ENCODE measurements at places on chromosomes 13 and 19.

DNA sequence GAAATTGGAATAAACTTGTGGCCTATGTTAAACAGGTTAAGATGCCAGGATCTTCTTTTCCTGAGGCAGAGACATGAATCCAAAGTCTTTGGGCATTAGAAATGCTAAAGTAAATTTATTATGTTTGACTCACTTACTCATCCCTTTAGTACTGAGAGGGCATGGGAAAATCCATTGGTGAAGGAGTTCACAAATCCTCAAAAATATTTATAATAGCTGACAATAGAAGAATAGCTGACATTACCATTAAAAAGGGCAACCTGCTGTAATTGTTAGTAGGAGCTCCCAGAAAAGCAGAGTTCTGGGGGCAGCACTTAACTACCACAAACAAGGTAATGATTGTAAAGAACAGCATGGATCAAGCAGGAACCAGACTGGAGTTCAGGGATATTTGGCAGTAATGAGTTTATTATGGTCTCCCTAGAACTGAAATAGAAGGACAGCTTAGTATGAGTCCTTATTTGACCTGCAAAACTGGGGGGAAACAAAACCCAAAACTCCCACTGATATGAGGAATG is 285.8 kb upstream of the KLHL1 start:
- DNase-seq = no peak

- DNase-seq = no peak
These were observed 55.8 kb downstream of the VAV1 start for GRCh38 chr19:6828306-6828697.

DNA sequence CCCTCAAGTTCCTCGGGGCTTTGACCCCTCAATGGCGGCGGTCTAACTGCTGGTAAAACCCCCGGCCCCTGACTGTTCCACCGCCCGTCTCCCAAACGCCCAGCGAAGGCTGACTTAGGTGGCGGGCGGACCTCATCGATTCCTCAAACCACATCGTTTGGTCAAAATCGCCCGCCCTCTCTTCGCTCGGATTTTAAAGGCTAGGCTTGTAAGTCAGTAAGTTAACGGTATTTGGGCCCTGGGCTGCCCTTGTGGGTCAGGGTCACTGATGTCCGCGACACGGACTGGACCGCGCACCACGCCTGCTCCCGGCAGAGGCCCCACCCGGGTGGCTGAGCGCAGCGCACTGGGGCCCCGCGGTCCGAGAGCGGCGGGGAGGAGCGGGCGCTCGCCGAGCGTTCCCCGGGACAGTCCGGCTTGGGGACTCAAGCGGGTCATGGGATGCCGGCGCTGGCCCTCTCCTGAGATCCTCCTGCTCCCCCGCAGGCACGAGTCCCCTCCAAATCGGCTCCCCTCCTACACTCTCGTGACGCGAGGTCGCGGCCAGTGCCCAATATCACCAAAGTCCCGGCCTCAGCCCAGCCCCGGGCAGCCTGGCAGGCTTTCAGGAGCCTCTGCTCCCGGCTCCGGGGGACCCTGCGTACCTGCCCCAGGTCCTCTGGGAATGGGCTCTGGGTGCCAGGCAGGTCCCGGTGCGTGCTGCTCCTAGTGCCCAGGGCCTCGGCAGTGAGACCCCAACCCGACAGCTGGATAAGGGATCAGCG is 1.0 kb downstream of the FLT1 start:
- DNase-seq = no peak

GRCh38 chr19:39352381-39353255 is 10.4 kb downstream of the SAMD4B start:
- no peak for DNase-seq

GRCh38 chr19:28578786-28579505 is 634.0 kb downstream of the UQCRFS1 start:
- no peak for DNase-seq

- no peak for DNase-seq
These were observed 58.7 kb upstream of the F7 start for GRCh38 chr13:113046883-113047244.

GRCh38 chr13:66528944-66529576 is 701.1 kb downstream of the PCDH9 start:
- DNase-seq = no peak

GRCh38 chr19:30551271-30551670 is 179.1 kb downstream of the ZNF536 start:
- DNase-seq = no peak

GRCh38 chr13:114043421-114044053 is 69.7 kb upstream of the C13orf46 start:
- DNase-seq = no peak

DNA sequence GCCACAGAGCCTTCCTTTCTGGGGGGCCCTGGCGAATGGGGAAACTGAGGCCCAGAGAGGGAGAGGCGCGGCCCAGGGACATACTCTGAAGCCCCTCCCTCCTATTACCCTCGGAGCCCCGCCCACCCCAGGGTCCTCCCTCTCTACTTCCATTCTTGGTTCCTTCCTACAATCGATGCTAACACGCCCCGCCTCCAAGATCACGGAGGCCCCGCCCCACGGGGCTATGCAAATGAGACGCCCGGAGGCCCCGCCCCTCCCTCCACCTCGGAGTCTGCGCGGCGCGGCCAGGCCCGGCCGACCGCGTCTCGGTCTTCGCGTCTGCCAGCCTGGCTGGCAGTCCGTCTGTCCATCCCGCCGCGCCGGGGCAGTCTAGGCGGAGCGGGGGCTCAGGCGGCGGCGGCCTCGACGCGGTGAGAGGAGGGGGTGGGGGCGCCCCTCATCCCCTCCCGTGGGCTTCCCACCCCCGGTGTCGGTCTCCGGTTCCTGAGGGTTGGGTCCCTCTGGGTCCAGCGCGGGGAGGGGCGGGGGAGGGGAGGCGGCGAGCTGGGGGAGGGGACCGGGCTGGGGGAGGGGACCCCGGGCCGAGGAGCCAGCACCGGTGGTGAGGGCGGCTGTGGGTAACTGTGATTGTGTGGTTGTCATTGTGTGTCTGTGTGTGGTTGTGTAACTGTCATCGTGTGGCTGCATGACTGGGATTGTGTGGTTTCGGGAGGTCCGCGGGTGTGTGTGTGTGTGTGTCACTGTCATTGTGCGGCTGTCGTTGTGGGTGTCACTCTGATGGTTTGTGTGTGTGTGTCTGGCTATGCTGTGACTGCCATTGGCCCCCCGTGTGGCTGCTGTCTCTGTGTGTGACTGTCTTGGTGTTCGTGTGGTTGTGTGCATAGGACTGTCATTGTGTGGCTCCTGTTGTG is at the start of gene PLPPR2:
TSS of gene PLPPR2 (plus strand) at position 273 of the 914 bp plus-strand sequence. CDS start 2,242 bp downstream, outside the sequence.
- peak; percentile 71 for DNase-seq

DNA sequence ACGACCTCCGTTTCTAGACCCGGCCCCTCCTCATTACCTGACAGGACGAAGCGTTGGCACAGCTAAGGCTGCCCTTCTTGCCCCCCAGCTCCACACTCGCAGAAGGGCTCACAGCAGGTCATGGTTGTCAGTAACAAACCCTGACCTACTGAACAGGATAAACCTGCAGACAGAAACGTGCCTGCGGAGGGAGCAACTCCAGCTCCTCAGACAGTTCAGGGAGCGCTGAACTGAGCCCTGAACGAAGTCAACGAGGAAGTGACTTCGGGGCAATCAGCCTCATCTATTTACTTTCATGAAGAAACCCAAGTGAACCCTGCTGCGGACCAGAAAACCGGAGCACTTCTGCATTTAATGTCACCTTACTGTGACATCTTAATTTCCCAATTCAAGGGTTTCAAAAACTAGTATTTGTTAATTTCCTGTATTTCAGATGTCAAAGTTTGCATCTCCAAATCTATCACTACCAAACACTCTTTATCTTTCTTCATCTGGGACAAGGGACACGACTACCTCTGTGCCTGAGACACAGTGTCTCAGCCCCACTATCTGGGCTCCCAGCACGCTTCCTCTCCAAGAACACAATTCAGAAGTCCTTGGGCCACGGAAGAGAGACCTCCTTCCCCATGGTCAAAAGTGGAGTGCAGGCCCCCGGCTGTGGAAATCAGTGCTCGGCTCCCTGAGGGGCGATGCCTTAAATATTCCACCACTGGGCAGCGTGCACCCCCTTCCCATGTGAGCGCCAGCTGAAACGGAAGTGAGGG is 40.2 kb downstream of the CARS2 start:
- peak; percentile 43 for DNase-seq

- no peak for DNase-seq
These were observed 439.5 kb downstream of the EFNB2 start for GRCh38 chr13:106095919-106096318.

- DNase-seq = no peak
These were observed 22.1 kb upstream of the SERP2 start for GRCh38 chr13:44351505-44351854.

GRCh38 chr13:95723438-95723837 is 46.5 kb downstream of the DNAJC3 start:
- no peak for DNase-seq

GRCh38 chr19:14405380-14405757 is 13.8 kb downstream of the DDX39A start:
- DNase-seq = no peak

DNA sequence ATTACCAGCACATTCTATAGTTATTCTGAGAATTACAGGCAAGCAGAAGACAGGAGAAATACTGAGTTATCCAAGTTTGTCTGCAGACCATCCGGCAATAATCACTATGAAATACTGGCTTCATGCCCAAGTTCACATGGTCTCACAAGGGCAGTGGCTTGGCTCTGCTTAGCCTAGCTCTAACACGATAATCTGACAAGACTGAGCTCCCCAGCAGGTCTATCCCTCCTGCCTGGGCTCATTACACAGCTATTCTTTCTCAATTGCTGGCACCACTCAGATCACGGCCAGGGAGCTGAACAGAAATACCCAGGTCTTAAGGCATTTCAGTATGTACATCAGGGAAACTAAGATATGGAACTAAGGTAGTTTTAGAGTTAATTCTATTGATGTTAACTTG is 361.6 kb upstream of the PCDH20 start:
- no peak for DNase-seq

DNA sequence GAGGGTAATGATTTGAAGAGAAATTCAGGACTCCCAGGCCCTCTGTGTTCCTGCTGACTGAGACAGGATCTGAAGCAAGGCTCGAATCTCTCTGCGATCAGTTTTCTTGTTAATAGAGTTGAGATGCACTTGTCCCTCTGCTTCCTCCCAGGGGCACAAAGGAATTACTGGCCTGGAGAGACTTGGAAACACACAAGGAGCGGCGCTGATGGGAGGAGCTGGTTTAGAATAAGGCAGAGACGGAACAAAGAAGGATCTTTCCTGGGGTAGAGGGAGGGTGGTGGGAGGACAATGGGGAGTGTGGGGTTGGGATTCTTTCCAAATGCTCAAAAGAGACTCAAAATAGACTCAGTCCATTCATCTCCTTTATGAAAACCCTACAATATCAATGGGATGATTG is 719.1 kb downstream of the UQCRFS1 start:
- no peak for DNase-seq

DNA sequence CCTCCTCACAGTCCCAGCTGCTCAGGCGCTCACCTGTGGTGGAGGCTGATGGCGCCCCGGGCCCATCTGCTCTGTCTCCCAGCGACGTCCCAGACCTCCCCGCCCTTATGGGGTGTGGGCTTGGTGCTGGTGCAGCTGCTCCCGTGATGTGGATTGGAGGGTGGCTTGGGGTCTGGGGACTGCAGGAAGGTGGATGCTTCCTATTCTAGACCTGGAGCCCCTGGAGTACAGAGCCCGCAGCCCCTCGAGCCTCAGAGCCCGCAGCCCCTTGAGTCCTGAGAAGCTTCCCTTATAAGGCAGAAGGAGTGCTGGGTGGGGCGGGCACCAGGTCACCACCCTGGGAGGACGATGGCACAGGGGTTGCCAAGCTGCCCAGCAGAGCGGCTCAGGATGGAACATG is 31.6 kb downstream of the DOT1L start:
- DNase-seq = no peak

DNA sequence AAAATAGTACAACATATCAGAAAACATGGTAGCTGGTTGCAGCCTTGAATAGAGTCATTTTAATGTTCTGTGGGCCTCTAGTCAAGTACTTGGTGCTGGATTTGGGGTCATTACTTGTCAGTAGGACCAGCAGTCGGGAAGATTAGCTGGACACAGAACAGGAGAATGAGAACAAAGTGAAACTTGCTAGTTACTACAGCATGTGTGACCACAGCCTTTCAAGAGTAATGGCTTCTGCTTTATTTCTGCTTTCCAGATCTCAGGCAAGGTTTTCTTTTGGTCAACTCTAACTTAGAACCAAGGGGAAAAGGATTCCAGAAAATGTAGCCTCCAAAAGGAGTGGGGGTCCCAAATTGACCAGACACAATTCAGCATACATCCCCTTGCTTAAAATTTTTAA is 17.1 kb upstream of the VWA8 start:
- DNase-seq = peak; percentile 31

DNA sequence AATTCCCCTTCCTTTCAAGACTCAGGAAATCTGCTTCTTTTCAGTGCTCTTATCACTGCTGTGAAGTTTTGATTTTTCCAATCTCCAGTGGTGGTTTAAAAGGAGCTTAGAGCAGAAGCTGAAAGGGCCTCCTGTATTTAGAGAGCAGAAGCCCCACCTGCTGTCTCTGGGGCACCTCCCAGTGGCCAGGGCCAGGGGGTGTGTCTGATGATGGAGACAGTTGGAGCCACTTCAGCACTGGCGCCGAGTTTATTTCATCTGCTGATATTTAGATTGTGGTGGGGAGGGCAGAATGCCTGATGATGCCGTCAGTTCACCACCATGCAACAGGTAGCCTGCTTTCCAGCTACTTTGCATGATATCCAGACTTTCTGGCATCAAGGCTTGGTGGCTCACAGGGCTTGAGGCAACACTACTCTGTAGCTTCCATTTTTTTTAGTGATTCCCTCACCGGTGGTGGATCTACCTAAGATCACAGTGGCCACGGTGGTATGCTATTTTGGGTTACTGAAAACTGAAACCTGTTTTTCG is 371.9 kb downstream of the KCNRG start:
- DNase-seq = no peak

DNA sequence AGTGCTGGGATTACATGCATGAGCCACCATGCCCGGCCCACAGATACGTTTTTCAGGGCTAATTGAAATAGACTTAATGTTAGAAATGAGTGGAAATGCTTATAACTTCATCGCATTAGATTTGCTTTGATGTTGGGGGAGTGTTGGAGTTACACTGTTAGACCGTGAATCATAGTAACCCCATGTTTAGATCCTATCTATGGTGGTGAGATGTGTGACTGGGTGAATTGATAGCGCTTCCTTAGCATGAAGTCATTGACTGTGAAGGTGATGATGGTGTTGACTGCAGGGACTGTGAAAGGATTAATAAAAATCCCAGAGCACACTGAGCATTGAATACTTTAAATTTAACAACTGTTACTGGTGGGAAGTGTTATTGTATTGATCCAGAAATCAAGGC is 1.7 kb downstream of the ZNF264 start:
- DNase-seq = no peak

DNA sequence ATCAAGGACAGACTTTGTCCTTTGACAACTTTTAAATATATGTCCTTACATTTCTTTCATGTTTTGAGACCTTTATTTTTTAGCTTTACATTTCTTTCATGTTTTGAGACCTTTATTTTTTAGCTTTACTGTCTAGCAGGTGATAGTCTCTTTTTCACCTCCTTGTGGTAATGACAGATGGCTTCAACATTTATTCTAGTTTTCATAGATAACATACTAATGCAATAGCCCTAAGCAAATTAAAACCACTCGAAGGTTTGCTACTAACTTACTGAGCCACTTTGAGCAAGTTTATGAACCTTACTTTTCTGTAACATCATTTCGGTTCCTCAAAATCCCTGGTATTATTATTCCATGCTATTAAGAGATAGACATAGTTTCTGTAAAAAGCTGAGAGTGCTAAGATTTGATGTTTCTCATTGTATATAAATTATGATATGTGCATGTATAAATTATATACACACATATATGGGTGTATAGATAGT is 4.5 kb downstream of the DACH1 start:
- DNase-seq = no peak

Measured in AML-193 (cell line).